ENCODE measurements at places on chromosomes 2 and 18.

DNA sequence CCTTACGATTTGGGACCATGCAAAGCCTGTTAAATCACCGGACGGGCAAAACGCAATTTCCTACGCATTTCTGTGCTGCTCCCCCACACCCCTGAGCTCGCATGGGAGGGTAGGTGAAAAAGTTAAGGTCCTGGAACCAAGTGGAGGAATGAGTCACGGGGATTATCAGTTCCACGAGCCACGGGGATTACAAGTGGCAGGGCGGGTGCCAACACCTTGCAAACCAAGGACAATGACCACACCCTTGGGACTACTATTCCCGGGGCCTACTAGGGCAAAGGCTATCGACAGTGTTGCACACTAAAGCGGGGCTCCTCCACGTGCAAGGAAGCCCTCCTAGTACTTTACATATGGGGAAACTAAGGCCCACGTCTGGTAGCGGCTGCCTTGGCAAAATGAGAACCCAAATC, 447 bp downstream of the RETSAT start:
- peak; percentile 5 for DNase-seq

DNA sequence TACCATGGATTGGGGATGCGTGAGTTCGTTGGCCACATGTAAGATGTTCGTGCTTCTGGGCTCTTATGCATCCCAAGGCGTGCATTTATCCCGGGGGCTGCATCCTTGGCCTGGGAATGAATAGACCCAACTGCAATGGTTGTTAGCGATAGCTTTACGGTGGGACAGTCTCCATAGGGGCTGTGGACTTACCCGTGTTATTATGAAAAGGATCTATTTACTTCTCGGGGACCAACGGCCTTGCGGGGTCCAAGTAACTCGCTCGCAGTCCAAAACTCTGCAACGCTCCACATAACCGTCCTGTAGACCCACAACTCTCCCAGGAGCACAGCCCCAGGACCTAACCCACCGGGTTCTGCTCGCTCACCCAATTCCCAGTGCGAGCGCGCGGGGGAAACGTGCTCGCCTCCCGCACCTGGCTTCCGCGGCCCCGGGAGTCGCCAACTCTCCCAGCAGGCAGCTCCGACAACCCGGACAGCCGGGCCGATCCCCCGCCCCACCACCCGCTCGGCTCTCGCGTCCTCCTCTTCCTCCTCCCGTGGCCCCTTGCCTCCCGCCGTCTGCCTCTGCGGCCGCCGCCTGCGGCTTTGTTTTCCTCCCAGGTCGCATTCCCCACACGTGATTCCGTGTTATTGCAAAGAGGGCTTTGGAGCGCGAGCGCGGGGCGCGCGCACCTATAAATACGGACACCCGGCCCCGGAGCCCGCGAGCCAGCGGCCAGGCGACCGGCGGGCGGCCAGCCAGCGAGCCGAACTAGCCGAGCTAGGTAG, at the start of gene CABLES1:
Gene CABLES1, plus strand, starts transcription at position 706 of the 770 bp plus-strand sequence. CDS start 278 bp downstream, outside the sequence.
- peak; percentile 69 for DNase-seq

GRCh38 chr2:12262681-12263436, 453.9 kb upstream of the TRIB2 start:
- peak; percentile 28 for DNase-seq

DNA sequence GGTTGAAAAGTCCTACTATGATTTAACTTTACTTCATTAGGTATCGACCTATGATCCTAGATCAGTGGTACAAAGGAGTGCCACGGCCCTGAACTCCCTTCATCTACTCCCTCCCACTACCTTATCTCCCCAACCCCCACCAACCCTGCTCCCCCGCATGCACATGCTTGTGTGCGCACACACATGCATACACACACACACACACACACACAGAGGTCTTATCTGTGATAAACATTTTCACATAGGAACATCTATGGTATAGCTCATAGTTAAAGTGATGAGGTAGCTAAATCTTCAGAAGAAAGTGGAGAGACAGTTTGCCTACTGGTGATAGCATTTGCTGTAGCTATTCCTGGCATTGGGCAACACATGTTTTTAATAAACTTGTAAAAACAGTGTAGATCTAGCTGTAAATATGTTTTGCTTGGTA, 471.3 kb downstream of the ZEB2 start:
- no peak for DNase-seq

- DNase-seq, result no peak
Observed at GRCh38 chr2:218540015-218540414, 28.1 kb downstream of the USP37 start.

- no peak for DNase-seq
Observed at GRCh38 chr18:21678859-21679258, 25.7 kb downstream of the ABHD3 start.

DNA sequence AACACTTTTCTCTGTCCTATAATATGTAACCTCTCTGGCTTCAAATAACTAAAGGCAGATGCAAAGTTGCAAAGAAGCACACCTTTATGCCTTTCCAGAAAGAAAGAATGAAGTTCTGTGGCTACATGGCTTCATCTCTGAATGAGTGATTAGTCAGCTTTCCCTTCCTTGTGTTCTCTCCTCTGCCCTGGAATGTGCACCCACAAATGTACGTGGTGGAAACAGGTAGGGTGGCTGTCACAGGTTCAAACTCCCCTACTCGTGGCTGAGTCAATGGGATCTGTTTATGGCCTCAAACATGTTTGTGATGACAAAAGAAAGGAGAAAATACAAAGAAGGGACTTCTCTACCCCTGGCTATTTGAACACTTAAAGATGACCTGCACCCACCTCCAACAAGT, 55.5 kb upstream of the ACVR2A start:
- DNase-seq, result no peak

DNA sequence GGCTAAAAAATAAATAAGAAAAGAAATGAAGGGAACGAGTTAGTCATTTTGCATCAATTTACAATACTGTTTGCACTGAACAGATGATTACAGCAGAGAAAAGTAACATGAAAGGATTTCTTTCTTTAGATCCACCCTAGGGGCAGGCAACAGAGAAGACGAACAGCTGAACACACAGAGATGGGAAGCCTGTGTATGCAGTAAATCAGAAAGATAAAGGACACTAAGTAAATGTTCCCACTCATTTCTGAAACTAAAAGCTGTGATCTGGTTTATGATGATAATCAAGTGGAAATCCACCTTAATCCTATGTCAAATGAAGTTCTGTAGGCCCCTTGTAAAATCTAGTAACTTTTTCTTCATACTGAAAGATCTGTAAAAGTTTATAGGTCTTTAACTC, 54.2 kb downstream of the AKAIN1 start:
- DNase-seq, result no peak

GRCh38 chr18:54769526-54770464, 58.5 kb upstream of the RAB27B start:
- DNase-seq, result no peak

GRCh38 chr2:161265874-161266273, 42.4 kb upstream of the PSMD14 start:
- DNase-seq, result no peak

DNA sequence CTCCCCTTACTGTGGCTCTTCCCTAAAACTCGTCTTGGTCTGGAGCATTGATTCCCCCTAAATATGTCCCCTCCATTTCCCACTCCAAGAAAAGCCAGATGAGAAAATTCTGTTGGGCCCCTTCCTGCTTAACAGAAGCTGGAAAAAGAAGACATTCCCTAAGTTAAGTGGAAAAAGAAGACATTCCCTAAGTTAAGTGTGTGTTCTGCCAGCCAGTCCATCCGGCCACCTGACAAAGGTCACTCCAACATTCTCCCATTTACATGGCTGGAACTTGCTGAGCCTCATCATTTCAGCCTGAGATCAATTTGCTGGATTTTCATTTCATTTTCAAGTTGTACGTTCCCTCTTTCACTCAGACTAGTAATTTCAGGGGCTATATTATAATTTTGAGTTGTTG, 52.0 kb downstream of the LYPD1 start:
- no peak for DNase-seq

DNA sequence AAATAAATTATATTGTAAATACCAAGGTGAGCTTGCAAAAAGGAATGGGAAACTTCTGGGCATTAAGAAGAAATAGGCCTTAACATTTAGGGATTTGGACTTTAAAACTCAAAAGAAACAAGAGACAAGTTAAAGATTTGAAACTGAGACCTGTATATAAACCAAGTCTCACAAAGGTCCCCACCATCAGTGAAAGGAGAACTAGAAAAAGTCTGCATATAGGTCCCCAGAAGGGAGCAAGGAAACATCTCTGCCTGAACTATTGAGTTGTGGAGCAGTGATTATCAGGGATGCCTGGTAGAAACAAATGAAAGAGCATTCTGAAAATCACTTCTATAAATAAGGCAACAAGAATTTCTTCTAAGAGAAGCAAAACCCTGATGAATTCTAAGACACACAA, 30.5 kb upstream of the ITGAV start:
- DNase-seq, result no peak

- DNase-seq, result no peak
Observed at GRCh38 chr18:32714571-32715148, 58.2 kb downstream of the KLHL14 start.

DNA sequence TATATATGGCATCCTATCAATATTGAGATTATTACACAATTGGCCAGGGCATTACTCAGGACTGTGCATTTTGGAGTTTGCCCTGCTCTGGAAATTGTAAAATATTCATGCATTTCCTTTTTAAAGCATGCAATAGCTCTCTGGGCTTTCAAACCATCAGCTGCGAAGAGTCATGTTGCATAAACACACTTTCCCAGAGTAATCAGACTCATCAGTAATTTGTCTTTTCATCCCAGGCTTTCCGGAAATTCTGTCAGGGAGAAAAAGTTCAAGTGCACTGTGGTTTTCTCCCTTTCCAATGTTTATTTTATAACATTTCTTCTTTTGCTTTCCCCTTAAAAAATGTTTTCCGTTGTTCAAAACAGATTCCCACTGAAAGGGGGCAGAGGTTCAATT, 38.9 kb upstream of the FHL2 start:
- DNase-seq, result no peak

DNA sequence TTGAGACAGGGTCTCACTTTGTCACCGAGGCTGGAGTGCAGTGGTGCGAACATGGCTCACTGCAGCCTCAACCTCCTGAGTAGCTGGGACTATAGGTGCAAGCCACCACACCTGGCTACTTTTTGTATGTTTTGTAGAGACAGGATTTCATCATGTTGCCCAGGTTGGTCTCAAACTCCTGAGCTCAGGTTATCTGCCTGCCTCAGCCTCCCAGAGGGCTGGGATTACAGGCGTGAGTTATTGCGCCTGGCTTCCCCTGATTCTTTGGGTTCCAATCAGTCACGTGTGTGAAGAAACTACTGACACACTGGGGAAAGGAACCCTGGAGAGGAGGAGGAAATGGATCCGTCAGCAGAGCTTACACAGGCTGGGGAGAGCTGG, 22.3 kb upstream of the RAB10 start:
- no peak for DNase-seq

- DNase-seq, result no peak
Observed at GRCh38 chr2:102606353-102606752, 13.0 kb upstream of the SLC9A2 start.

- DNase-seq, result no peak
Observed at GRCh38 chr2:215728504-215729065, 284.8 kb downstream of the MREG start.

DNA sequence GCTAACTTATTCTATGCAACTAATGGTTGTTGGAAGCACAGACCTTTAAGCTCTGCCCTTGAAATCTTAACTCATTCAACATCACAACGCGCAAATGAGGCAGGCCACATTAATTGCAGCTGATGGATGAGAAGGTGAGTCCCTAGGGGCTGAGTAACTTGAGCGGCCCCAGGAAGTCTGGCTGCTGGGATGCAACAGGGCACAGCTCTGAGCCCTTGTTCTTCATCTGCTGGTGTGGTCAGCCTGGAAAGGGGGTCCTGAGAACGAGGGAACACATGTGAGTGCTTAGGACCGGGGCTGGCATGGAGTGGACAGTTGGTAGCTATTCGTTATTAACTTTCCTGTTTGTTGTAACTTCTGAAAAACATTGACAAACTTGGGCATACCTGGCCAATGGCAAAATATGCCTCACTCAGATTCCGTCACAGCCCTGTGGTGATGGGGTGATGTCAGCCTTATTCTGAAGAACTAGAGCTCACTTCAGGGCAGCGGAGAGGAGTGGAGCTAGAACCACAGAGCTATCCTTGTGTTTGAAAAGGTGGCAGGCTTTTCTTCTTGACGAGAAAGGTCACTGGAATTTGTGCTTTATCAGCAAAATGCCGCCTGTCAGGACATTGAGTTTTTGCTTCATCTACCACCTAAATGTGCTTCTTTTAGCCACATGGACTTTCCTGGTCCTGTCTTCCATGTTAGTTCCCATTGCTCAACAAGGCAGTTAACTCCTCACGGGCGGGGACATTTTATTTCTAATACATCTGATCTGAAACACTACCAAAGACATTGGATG, 145.9 kb upstream of the FHL2 start:
- no peak for DNase-seq

GRCh38 chr2:241111440-241111805, 9.3 kb upstream of the MTERF4 start:
- DNase-seq, result no peak

- DNase-seq, result no peak
Observed at GRCh38 chr2:238691596-238692491, 156.0 kb upstream of the TWIST2 start.

- no peak for DNase-seq
Observed at GRCh38 chr2:205218056-205218455, 464.2 kb upstream of the NRP2 start.

DNA sequence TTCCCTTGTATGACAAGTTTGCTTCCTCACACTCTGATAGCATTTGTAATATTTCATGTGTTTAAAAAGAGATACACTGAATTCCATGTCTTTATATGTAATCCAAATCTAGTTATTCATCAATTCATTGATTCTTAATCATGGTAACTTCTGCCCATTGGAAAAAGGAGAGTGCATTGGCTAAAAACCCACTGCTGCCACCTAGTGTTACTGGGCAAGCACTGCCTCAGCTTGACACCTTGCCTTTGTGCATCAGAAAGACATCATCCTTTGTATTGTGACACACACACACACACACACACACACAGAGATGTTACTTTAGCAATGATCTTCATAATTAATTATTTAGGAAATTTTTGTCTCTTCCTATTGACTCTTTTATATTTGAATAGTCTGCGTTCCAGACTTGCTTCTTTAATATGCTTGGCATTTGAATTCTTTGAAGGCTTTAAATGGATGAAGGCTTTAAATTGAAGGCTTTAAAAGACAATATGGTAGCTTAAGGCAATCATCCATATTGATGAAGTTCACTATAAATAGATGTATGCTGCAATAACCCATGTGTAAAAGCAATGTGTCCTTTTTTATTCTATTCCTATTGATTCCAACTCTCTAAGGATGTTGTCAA, 414.2 kb upstream of the CHST9 start:
- peak; percentile 53 for DNase-seq

GRCh38 chr2:61282104-61282590, 120.2 kb downstream of the C2orf74 start:
- DNase-seq, result no peak

- DNase-seq, result no peak
Observed at GRCh38 chr18:77129150-77129551, 3.4 kb downstream of the MBP start.

DNA sequence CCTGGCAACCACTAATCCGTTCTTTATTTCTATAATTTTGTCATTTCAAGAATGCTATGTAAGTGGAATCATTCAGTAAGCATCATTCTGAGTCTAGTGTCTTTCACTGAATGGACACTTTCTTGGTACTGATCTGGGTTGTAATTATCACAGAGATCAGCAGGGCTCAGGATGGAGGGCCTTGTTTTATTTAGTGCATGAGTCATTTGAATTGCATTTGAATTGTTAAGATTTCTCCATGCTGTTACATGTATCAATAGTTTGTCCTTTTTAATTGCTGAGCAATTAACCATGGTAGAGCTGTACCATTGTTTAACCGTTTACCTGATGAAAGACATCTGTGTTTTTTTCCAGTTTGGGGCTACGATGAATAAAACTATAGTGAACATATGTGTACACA, 256.4 kb downstream of the THSD7B start:
- DNase-seq, result no peak

Data from dorsolateral prefrontal cortex (tissue), 122 donors.